ENCODE measurements at places on chromosomes 16 and 17.

DNA sequence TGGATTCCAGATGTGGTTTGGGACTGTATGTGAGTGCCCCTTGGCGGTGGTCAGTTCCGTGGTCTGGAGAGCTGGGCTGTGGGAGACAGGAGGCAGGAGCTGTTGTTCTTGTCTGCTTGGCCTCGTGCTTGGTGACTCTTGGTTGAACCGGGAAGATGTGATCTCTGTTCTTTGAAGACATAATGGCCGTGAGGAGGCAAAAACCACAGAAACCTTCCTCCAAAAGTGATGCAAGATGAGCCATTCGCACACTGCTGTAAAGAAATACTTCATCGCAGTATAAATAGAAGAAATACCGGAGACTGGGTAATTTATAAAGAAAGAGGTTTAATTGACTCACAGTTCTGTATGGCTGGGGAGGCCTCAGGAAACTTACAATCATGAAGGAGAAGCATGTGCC lies 128.8 kb downstream of the RAP1GAP2 start:
- no peak for DNase-seq

DNA sequence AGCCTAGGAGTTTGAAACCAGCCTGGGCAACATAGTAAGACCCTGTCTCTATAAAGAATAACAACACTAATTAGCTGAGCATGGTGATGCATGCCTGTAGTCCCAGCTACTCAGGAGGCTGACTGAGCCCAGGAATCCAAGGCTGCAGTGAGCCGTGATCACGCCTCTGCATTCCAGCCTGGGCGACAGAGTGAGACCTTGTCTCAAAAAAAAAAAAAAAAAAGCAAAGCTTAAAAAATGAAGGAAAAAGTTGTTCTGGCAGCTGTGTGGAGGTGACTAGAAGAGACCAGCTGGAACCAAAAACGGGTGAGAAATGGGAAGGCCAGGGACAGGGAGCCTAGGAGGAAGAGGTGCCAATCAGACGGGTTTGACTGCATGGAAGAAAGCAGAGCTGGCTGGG lies 4.2 kb downstream of the BCL7C start:
- DNase-seq = no peak

- DNase-seq = no peak
Measured at GRCh38 chr16:65083164-65083857, 38.6 kb downstream of the CDH11 start.

- DNase-seq = no peak
Measured at GRCh38 chr16:67246756-67247191, 507 bp downstream of the FHOD1 start.

- no peak for DNase-seq
Measured at GRCh38 chr16:72051818-72052217, 2.5 kb upstream of the HP start.

GRCh38 chr16:86532526-86532815 lies 22.1 kb downstream of the FOXF1 start:
- DNase-seq = no peak

GRCh38 chr17:2855063-2855600 lies 58.9 kb downstream of the RAP1GAP2 start:
- DNase-seq = no peak

- no peak for DNase-seq
Measured at GRCh38 chr17:42975265-42975664, 4.6 kb downstream of the PTGES3L start.

DNA sequence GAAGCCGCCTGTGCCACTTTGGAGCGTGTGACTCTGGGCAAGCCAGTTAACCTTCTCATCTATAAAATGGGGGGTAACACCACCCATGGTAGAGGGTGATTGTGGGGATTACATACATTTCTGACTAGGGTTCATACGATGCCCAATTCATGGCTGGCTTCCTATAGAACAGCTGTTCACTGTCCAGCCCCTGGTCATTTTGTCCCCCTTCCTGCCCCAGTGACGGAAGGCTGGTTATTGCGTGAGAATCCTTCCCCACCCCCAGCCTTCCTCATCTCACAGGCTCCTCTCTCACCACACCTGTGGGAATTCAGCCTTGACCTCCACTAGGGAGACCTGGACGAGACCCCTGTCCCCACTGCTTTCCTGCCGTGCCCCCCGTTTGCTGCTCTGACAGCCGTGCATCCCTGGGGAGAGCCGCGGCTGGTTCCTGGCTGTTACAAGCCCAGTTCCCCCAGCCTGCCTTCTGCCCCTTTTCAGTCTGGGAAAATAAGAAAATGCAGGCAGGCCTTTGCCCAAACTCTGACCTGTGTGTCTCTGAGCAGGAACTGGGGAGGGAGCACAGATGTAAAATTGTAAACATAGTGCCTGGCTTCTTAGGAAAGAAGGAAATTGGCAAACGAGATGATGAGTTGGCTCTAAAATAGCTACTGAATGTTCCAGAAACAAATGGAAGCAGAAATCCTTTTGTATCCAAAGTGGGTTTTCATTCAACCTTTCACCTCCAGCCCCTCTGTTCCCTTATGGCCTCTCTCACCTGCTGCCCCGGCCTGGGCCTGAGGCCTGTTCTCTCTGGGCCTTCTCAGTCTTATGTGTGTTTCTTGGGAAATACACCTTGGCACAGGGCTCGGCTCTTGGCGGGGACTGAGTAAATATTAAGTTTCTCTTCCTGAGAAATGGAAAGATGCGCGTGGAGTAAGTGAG lies 67.3 kb downstream of the OR1D5 start:
- no peak for DNase-seq

GRCh38 chr16:83212301-83212841 lies 585.6 kb downstream of the CDH13 start:
- no peak for DNase-seq

DNA sequence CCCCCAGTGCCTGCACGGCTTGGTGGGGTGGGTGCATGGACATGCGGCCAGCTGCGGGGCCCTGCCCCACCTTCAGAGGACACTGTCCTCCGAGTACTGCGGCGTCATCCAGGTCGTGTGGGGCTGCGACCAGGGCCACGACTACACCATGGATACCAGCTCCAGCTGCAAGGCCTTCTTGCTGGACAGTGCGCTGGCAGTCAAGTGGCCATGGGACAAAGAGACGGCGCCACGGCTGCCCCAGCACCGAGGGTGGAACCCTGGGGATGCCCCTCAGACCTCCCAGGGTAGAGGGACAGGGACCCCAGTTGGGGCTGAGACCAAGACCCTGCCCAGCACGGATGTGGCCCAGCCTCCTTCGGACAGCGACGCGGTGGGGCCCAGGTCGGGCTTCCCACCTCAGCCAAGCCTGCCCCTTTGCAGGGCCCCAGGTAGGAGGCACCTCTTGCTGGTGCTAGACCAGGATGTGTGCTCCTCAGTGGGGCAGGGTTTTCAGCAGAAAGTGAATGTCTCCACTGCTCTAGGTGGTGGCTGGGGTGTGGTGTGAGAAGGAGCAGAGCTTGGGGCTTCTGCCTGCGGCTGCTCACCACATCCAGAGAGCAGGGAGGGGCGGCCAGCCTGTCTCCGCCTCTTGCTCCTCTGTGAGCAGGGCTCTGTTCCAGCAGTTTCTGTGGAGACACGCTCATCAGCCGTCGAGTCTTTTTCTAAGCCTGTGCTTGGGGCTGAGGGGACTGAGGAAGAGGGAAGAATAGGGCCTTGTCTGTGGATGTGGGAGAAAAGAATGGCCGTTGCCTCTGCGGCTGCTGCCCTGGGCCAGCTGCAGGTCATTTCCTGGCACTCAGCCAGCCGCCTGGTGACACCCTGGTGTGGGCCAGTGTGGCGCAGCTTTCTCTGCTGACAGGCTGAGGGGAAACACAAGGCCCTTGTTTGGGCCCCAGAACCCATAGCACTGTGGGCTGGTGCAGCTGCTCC lies 2.2 kb downstream of the ZNF276 start:
- no peak for DNase-seq

DNA sequence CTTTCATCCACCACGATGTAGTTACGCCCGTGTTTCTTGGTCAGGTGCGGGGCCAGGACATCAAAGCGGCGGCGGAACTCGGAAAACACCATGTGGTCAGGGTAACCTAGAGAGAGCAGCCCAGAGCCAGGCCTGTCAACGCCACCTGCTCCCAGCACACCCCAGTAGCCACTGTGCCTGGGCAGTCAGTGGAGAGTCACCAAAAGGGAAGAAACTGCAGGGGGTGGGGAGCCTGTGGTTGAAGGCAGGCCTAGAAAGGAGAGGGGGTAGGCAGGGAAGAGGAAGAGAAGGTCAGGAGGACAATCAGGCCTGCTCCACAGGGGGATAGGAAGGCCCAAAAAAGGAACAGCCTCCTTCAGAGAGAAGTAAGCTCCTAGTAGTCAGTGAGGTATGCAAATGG lies 64.1 kb downstream of the PIPOX start:
- DNase-seq = no peak

Data from fibroblast of skin of left biceps (primary cell).